Glomerular endothelial cell (primary cell): ENCODE measurements at places on chromosomes 2 and 18.
A peak's percentile ranks its signal among the peaks of the same experiment; 100 is the strongest.

DNA sequence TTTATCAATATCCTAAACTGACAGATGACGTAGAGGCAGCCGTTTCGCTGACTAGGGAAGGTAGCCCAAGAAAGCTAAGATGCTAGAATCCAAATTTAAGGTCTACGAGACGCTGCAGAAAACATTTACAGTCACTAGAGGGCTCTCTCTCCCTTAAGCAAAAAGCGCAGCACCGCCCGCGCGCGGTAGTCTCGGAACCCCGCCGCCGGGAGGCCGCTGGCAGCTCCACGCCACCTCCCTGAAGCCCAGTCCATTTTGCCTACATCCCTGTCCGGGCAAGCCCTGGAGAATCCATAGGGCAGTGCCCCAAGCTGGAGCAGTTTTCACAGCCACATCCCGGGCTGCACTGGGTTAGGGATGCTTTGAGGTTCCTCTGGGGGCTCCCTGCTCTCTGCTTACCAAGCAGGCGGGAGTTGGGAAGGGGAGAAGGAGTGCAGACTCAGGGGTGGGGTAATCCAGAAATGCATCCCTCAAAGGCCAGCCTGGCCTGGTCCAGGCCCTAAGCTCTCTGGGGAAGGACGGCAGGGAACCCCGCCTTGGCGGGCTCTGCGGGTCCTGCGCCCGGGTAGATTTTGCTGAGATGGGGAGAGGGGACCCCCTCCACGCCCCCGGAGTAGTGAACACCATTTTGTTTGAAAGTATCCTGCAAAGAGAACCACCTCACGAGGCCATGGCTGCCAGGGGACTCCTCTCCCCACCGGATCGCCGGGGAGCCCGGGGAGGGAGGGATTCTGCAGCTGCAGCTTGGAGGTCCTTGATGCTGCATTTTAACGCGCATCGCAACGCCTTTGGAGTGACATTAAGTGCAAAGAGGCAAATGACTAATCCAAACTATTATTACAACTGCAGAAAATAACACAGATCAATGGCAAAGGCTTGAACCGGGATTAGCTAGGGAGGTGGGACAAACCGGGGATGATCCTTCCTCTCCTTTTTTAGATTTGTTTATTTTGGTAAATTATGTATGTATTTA is 1.3 kb upstream of the DPYSL5 start:
- DNase-seq, result peak; percentile 16

DNA sequence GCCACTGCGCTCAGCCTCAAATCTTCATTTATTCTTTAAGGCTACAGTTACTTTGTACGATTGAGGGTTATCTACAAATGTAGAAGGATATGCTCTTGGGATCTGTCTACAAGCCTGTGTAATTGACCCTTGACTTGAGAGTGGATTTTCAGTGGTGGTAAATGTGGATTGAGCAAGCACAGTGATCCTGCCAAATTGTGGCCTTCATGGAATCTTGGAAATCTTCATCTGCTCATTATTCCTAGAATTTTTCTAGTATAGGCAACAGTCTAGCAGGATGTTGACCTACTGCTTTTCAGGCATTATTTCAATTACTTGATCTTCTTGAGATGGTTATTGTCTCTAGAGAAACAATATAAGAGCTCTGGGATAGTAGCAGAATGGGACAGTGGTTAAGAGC is 226.1 kb upstream of the REV1 start:
- DNase-seq, result no peak

- DNase-seq, result no peak
These were observed 3.2 kb downstream of the CD226 start for GRCh38 chr18:69944436-69944835.

- DNase-seq, result no peak
These were observed 154.3 kb downstream of the RNF152 start for GRCh38 chr18:61738488-61738887.

DNA sequence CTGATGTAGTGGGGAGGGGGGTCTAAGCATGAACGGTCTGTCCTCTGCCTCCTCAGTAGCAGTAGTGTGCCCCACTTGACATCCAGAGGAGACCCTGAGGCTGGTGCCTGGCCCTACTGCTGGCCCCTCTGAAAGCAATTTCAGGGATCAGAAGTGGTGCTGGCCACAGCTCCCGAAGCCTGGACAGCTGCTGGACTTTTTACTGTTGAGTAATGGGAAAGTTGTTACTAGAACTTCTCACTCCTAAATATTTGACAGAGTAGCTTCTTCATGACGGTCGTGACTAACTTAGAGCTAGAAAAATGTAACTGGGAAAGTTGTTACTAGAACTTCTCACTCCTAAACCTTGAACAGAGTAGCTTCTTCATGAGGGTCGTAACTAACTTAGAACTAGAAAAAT is 23.3 kb downstream of the CTDP1 start:
- no peak for DNase-seq

- no peak for DNase-seq
These were observed 130.2 kb downstream of the FAM124B start for GRCh38 chr2:224271617-224272236.

- no peak for DNase-seq
These were observed 29.0 kb downstream of the CENPO start for GRCh38 chr2:24822049-24822706.

DNA sequence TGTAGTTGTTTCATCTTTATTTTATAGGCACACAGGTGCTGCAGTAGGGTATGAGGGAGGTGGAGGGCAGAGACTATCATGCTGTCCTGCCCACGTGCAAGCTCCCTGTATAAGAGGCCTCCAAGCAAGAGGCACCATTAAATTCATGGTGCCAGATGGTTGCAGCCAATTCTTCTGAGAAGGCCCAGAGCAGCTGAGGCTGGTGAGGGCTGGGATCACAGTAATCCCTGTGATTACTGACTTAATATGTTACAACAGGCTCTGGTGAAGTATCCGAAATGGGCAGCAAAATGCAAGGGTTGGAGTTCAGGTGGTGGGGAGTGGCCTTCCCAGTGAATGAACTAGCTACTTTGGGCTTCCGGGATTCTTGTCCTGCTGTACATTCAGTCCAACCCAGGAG is 191.9 kb upstream of the SMAD2 start:
- no peak for DNase-seq

- no peak for DNase-seq
These were observed 306.1 kb downstream of the CPS1 start for GRCh38 chr2:210862283-210863065.

DNA sequence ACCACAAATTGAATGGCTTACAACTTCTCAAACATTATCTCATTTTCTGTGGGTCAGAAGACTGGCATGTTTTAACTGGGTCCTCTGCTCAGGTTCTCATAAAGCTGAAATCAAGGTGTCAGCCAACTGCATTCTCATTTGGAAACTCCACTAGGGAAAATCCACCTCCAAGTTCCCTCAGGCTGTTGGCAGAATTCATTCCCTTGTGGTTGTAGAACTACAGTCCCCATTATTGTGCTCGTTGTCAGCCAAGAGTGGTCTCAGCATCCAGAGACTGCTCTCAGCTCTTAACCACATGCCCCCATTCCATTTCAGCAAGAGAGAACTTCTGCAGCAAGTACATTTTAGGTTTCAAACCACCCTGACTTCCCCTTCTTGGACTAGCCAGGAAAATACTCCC is 12.2 kb downstream of the NOL4 start:
- DNase-seq, result no peak

DNA sequence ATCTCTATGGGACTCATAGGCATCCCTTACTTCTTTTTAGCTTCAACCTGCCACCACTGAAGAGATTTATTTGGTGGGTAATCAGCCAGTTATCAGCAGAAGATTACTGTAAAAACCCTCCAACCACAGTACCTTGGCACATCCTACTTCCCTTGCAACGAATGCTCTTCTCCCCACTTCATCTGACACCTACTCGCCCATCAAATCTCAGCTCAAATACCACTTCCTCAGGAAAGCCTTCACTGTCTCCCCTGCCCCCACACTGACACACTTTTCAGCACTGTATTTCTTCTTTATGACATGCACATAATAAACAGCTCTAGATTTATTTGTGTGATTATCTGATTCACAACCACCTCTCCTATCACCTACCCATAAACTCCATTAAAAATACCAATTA is 3.1 kb downstream of the KDSR start:
- DNase-seq, result no peak

DNA sequence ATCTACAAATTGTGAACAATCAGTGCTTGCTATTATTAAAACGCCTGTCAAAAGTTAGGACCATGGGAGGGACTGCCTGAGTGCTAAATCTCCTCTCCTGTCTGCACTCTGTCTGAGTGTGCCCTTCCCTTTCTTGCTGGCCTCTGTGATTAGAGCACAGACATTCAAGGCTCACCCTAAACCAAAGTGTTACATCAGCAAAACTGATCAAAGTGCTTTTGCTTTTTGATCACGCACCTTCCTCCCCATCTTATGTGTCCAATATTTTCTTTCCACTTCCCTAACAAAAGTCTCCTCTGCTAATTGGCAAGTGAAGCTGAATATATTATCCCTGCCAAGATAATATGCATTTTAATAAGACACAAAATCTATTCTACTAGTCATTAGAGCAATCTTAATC is 30.5 kb upstream of the DNAJC10 start:
- DNase-seq, result no peak

GRCh38 chr2:1869987-1870386 is 125.7 kb upstream of the PXDN start:
- no peak for DNase-seq

DNA sequence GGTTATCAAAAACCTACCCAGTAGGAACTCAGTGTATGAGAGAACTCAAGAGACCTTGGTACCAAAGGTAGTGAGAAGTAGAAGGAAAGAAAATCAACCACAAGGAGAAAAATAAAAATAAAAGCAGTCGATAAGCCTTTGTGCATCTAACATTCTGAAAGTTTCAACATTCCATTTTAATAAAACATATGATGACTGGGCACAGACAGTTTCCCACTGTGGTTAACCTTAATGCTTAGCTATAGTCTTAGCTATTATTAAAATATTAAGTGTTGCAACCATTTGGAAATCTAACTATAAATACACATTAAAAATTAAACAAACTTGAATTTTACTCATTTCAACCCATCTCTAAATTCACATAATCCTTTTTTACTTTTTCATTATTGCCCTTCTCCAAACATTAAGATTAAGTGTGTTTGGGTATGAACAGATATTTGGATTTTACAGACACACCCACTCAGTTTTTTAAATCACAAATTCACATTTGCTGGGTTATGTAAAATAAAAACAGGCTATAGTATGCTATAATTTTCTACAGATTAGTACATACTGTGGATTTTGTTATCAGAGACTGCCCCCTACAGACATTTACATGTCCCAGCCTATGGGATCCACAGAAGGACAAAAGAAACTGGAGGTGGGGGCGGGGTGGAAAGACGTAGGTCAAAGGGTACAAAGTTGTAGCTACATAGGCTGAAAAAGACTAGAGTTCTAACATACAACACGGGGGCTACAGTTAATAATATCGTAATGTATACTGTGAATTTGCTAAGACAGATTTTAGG is 32.8 kb downstream of the SRBD1 start:
- DNase-seq, result no peak

DNA sequence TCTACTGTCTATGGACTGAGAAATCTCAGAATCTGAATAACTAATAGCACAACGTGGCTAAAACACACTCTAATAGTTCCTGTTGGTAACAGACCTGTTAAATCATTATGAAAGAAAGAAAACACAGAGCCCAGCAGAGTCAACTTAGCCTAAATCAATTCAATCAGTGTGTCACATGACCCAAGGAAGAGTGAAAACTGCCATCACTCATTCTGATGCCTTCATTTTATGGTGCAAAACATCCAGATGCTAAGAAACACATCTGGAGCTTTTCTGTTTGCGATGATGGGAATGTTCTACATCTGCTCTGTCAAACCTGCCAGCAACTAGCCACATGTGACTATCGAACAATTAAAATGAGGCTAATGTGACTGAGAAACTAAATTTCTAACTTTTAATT is 295.7 kb upstream of the TRIB2 start:
- DNase-seq, result no peak

GRCh38 chr2:235670974-235671787 is 177.3 kb downstream of the AGAP1 start:
- DNase-seq, result no peak

DNA sequence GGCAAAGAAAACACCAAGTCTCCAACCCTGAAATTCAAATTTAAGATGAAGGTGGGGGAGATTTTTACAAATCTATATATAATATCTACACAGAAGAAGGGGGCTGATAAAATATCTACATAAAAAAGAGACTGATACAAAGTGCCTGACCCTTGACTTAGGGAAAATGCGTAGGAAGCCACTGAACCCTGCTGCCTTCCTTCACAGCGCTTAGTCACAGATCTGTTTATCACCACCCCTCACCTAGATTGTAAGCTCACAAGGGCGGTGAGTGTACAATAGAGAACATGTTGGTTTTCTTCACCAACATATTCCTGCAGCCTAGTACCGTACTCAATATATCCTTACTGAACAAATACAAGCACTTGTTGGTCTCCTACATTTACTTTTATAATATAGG is 54.3 kb downstream of the NOL10 start:
- DNase-seq, result no peak
